ENCODE measurements at places on chromosomes 7 and 10. TPM values are rescaled to one million over a fixed set of nuclear protein-coding genes. Genes with fewer than 3 reads are reported as not detected.

WDR86 gene
- not detected for polyA plus RNA-seq

- no peak for DNase-seq
Observed at GRCh38 chr10:93958834-93959233, 34.9 kb upstream of the PLCE1 start.

DENND2A gene
- 2.0 TPM for polyA plus RNA-seq

C7orf33 gene
- polyA plus RNA-seq, result not detected

GRCh38 chr10:80659289-80659688 is 121.6 kb downstream of the SH2D4B start:
- DNase-seq, result no peak

PTPRE gene
- polyA plus RNA-seq, result 4.0 TPM

FGL2 gene
- not detected for polyA plus RNA-seq

GRCh38 chr10:93028883-93029282 is 31.7 kb upstream of the CYP26C1 start:
- no peak for DNase-seq

Data from foreskin keratinocyte (primary cell).